ENCODE measurements at places on chromosomes 12 and 14.

- peak; percentile 29 for DNase-seq
Observed at GRCh38 chr14:39430762-39431415, 1.3 kb downstream of the FBXO33 start.

DNA sequence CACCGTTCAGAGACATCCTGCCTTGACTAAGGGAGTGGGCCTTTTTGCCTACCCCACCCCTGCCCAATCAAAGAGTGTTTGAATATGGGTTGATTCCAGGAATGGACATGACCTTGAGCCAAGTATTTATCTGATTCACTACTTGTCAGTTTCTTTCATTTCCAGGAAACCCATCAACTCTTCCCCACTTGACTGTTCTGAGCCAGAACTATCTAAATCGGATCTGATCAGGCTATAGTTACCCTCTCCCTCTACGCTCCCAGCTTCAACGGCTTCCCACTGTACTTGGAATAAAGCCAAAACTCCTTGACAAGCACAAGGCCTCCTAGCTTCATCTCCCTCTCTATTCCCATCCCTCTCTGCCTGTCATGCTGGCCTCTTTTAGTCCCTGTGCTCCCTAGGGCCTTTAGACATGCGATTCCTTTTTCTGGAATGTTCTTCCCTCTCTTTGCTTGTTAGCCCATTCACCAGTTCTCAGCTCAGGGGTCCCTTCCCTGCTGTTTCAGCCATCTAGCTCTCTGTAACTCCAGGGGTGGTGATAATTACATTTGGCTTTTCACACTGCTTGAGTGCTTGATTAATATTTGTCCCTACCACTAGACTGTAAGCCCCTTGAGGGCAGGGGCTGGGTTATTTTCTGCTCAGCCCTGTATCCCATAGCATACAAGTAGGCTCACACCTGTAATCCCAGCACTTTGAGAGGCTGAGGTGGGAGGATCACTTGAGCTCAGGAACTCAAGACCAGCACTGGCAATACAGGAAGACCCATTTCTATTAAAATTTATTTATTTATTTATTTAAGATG lies 5.5 kb upstream of the ITPK1 start:
- no peak for DNase-seq

DNA sequence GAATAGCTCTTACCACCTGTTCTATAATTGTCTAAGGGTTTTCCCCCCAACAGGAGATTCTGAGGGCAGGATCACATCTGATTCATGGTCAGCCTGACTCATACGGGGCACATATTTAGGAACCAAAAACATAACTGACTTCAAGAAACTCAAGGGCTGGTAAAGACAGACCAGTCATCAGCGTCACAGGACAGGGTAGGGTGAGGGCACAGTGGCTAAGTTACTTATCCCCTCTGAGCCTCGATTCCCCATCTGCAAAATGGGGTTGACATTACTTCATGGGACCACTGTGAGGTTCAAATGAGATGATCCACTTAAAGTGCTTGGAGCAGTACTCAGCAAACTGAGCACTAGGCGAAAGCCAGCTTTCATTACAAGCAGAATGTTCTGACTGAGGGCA lies 606 bp downstream of the CINP start:
- DNase-seq, result peak; percentile 88

GRCh38 chr12:29264424-29264823 lies 115.3 kb downstream of the FAR2 start:
- no peak for DNase-seq

DNA sequence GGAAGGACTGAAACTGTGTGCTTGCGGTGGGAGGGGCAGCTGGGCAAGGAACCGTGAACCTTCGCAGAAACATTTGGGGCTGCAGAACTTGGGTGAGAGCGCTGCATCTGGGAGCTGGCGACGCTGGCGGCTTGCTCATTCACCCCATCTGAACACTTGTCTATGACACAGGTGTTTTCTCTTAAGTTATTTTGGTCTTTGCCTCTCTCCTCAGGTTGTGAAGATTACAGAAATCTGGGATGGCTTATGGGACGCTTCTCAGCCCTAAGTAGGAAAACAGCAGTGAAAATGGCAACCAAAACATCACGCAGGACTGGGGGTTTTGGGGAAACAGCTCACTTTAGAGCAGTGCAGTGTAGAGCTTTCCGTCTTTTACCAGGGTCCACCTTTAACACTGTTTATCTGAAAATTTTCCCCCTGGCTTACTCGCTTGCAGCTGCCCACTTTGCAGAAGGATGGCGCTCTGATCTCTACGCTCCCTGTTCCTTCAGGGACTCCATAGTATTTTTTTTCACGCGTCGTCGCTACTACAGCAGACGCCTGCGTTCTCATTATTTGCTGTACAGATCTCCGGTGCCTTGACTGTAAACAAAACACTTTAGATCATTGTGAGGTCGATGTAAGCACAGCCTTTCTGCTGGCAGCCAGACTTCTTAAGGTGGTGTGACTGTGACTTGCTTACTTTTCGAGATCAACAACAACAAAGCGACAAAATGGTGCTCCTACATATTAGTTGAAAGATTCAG lies 2.7 kb upstream of the CDKN1B start:
- peak; percentile 17 for DNase-seq

- no peak for DNase-seq
Observed at GRCh38 chr12:48119834-48120195, 651 bp downstream of the PFKM start.

DNA sequence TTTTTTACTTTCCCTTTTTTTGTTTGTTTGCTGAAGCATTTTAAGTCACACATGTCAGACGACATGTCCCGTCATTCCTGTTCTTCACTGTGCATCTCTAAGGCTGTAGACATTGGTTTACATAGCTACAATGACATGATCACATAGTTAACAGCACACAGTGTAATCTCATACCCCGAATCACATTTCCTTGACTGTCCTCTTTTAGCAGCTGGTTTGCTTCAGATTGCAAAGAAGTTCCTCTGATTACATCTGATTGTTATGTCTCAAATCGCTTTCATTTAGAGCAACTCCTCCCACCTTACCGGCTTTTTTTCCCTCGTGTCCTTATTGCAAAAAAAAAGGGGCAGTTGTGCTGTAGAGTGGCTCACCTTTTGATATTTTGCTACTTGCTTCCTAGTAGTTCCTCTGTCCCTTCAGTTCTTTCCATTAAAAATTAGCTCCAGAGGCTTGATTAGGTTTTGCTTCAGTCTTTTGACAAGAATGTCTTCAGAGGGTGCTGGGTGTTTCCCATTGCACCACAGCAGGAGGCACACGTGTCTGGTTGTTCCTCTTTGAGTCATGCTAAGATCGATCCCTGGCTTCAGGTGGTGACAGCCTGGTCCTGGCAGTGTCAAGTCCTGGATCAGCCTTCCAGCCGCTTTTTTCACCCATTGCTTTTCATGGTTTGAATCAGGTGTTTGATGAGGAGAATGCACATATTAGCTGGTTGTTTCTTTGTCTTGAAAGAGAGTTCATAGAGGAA lies 35.0 kb downstream of the ZNF664 start:
- peak; percentile 67 for DNase-seq

GRCh38 chr12:95522692-95523091 lies 28.6 kb downstream of the USP44 start:
- no peak for DNase-seq

- DNase-seq, result no peak
Observed at GRCh38 chr14:85907536-85907935, 377.6 kb downstream of the FLRT2 start.

- DNase-seq, result no peak
Observed at GRCh38 chr12:100539202-100539601, 34.3 kb upstream of the GAS2L3 start.

- no peak for DNase-seq
Observed at GRCh38 chr14:76424359-76424758, 48.4 kb downstream of the ESRRB start.

GRCh38 chr12:101207086-101207780 lies 2.8 kb downstream of the SLC5A8 start:
- DNase-seq, result no peak

DNA sequence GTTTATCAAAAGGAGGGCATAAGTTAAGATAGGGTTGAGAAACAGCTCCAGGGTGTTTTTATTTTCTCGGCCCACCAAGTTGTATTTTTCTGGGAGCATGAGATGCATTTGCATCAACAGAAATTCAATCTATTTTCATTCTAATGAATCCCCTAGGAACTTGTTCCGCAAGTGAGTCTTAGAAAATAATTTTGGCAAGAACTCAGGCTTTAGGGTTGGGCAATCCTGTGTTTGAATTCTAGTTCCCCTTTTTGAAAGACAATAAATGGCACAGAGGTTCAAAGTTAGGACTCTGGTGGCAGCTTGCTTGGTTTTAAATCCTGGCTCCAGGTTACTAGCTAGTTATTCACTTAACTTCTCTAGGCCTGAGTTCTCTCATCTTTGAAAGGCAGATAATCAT lies 23.7 kb downstream of the SLC5A8 start:
- peak; percentile 21 for DNase-seq

GRCh38 chr12:64387197-64387816 lies 3.3 kb downstream of the C12orf56 start:
- no peak for DNase-seq

DNA sequence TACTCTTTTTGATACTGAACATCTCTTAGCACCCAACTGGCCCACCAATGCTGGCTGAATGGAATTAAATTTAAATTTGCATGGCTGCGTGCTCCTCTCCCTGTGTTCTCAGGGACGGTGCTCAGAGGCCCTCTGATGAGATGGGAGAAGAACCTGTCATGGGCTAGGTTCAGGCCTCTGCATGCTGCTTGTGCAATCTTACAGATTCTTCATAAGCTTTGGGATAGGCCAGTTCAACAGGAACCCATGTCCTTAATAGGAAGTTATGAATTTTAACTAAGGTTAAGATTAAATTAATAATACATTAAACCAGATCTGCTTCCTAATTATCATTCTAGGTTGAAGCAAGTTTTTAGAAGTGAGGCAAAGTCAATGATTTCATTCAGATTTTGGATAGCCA lies 119.7 kb upstream of the LRIG3 start:
- no peak for DNase-seq

DNA sequence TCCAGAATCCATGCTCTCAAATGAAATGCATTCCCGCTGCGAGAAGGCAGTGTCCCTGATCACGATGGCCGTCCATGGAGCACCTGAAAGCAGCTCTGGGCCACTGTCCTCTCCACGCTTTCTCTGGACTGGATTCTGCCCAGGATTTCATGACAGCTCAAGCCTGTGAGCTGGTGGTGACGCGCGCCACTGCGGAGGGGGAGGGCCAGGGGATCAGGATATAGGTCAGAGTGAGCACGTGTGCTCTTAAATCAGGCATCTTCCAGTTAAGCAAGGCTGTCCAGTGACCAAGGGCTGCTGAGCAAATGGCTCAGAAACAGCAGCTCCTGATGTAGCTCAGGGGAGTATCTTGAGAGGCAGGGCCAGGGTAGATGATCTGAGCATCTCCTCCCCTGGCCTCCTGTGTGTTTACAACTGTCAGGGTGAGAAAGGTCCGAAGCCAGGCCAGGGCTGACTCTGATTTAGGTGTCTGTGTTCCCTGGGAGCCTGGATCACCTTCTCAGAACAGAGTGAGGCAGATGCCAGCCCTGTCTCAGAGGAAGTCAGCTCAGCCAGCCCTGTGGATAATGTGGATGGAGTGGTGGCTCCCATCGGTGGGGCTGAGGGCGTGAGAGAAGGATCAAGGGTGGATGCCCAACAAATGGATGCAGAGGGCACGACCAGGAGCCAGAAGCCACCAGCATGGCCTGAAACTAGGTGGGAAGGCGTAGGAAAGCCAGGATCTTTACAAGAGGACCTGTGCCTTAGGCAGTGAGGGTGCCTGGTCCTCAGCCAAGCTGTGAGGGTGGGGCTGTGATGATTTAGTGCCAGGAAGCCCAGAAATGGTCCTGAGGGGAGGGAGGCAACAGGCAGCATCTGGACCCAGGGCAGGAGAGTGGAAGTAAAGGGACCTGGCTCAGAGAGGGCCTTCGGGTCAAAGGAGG lies 55.3 kb downstream of the ELK3 start:
- DNase-seq, result no peak

- DNase-seq, result no peak
Observed at GRCh38 chr14:86299994-86300393, 770.0 kb downstream of the FLRT2 start.

- DNase-seq, result no peak
Observed at GRCh38 chr14:84477996-84478395, 1051.9 kb upstream of the FLRT2 start.

DNA sequence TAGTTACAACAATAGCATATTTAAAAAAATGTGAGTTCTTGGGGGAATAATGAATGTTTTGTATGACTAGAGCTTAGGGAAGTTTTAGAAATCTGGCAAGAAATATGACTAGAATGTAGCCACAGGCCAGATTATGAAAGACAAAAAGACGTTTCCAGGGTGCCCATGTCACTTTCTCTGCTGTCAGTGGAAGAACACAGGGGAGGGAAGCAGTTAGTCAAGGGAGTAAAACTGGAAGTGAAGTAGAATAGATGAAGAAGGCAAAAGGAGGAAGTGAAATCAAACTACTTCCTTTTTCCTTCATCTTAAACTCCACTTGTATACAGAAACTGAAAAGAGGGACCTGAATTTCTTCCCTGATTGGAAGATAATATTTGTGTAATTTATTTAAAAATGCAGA lies 81.2 kb upstream of the ATP2B1 start:
- DNase-seq, result peak; percentile 98

GRCh38 chr12:4947253-4947652 lies 37.5 kb downstream of the KCNA1 start:
- no peak for DNase-seq

GRCh38 chr14:60169722-60170121 lies 4.5 kb upstream of the DHRS7 start:
- no peak for DNase-seq

DNA sequence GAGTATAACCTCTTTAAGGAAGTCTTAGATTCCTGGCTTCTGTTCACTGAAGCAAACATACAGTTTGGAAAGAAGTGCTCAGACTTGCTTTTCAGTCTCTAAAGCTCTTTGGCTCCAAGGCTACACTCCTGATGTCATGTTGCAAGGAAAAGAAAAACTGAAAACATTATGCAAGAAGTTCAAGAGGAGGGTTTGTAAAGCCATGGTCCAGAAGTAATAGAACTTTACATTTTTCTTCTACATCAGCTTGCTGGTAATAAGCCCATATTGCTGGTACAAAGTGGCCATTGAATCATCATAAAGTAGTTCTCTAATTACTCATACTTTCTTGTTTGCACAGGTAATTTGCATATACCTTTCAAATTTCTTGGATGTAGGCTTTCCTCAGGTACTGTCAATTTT lies 83.6 kb downstream of the BBS10 start:
- no peak for DNase-seq

DNA sequence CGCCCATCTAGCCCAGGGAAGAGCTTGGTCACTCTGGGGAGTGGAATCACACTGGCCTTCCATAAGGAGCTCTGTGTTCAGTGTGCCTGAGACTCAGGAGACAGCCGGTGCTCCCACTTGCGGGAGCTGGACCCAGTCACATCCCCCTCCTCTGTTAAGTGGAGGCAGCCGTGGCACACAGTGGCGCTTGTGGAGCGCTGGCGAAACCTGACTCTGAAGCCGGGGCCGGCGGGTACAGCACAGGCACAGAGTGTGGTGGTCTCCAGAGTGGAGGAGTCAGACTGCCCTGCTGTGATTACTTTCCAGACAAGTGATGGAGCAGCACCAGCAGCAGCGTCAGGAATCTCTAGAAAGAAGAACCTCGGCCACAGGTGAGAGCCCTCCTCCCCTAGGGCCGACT lies 33.0 kb downstream of the DEGS2 start:
- no peak for DNase-seq

- DNase-seq, result peak; percentile 88
Observed at GRCh38 chr12:89980236-89980635, 271.6 kb upstream of the ATP2B1 start.

GRCh38 chr12:127984386-127985055 lies 282.4 kb upstream of the TMEM132C start:
- DNase-seq, result no peak

- no peak for DNase-seq
Observed at GRCh38 chr12:32049956-32050355, 56.7 kb upstream of the BICD1 start.

GRCh38 chr14:60195179-60195810 lies 30.1 kb upstream of the DHRS7 start:
- no peak for DNase-seq
